ENCODE measurements at places on chromosomes 12 and 14. TPM values are rescaled to one million over a fixed set of nuclear protein-coding genes. Genes with fewer than 3 reads are reported as not detected.

CACNA2D4 gene
- total RNA-seq: 0.56 TPM

- DNase-seq: no peak
Observed at GRCh38 chr12:56545023-56545604, 23.5 kb downstream of the RBMS2 start.

FZD10 gene
- 11.7 TPM for total RNA-seq

OR6C2 gene
- total RNA-seq: 1.3 TPM

- DNase-seq: no peak
Observed at GRCh38 chr12:12505544-12506495, 56.8 kb downstream of the DUSP16 start.

LTBR gene
- 157 TPM for total RNA-seq

ALG10 gene
- total RNA-seq: 5.7 TPM

Measured in suprapubic skin (tissue), 4 donors.